ENCODE measurements at places on chromosomes 6 and 20. TPM values are rescaled to one million over a fixed set of nuclear protein-coding genes. Genes with fewer than 3 reads are reported as not detected.

TCF19 gene
- 6.4 TPM for total RNA-seq

DBNDD2 gene
- 64.4 TPM for total RNA-seq

ARMC12 gene
- 0.29 TPM for total RNA-seq

CST4 gene
- not detected for total RNA-seq

SLC22A16 gene
- 0.71 TPM for total RNA-seq

All from kidney epithelial cell (primary cell).